Activated naive CD4-positive, alpha-beta T cell treated with anti-CD3 and anti-CD28 coated beads for 36 hours (primary cell): ENCODE measurements at places on chromosomes 1 and 21. TPM values are rescaled to one million over a fixed set of nuclear protein-coding genes. Genes with fewer than 3 reads are reported as not detected.

GRCh38 chr1:241717975-241718374 lies 65.9 kb downstream of the WDR64 start:
- no peak for DNase-seq

EFCAB7 gene
- 6.4 TPM for total RNA-seq

DNA sequence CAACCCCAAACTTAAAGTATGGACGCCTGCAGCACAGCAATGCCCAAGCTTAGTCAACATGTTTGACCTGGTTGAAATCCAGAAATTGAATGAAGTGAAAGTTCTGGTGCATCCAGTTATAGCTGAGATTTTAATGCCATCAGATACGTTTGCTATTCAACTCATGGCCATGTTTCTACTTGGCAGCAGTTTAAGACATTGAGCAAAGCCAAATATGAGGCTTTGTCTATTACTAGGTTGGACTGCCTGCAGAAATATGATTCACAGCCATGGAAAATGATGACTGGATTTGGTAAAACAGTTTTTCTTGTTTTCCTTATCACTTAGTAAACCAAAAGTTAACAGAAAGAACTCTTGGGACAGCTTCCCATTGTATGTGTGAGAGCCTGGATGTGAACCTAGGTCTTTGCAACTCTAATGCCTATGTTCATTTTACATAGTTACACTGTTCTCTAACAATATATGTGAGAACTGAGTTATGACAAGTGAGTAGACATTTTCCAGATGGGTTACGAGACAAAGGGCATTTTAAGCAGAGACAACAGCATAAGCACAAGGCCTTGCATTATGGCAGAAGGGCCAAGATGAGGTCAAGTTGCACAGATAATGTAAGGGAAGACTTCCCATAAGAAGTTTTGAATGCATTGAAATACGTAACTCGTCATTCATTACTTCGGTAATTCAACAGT lies 32.4 kb upstream of the MYSM1 start:
- DNase-seq, result no peak

HEYL gene
- total RNA-seq, result 0.17 TPM

SPATA46 gene
- total RNA-seq, result not detected

DNA sequence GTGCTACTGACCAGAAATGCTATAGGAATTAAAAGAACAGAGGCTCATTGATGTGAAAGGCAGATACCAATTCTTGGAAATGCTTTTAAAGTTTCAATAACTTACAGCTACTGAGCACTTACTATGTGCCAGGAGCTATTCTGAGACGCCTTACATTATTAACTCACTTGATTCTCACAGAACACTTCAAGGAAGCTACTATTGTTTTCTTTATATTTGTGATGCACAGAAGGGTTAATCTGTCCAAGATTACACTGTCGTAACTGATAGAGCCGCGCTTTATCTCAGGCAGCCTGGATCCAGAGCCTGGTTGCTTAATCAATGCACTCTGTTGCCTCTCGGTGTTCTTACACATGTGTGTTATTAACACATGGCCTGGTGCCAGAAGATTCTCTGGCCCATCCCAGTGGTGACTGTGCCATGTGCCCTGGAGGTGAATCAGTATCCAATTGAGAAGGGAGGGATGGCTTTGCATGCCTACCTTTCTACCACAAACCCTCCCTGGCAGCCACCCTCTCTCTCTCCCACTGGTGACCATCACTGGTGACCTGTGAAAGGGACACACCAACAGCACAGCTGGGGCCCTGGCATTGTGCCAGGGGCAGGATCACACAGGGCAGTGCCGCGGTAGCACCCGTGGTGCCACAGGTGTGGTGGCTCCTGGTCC lies 8.8 kb downstream of the FMO1 start:
- no peak for DNase-seq

BNIPL gene
- total RNA-seq, result 1.1 TPM

TNFAIP8L2 gene
- total RNA-seq, result 10.5 TPM

RASSF5 gene
- total RNA-seq, result 258 TPM

DNA sequence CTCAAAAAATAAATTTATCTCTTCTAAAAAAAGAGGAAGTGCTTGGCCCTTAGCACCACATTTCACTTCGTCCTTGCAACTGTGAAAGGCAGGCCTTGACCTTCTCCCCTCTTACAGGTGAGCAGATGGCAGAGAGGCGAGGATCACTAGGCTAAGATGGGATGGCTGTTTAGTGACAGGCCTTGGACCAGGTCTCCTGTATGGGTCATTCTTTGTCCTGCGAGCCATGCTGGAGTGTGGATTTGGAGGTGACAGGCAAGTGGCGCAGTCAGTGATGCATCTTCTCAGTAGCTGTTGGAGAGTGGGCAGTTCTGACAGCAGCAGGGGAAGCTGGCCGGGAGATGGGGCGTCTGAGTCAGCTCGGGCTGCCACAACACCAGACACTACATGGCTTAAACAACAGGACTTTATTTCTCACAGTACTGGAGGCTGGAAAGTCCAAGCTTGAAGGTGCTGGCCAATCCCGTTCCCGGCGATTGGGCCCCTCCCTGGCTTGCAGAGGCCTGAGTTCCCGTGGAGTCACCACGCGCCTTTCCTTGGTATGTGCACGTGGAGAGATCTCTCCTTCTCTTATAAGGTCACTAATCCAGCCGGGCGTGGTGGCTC lies 16.5 kb downstream of the SLC27A3 start:
- no peak for DNase-seq

SYDE2 gene
- 4.4 TPM for total RNA-seq

DNA sequence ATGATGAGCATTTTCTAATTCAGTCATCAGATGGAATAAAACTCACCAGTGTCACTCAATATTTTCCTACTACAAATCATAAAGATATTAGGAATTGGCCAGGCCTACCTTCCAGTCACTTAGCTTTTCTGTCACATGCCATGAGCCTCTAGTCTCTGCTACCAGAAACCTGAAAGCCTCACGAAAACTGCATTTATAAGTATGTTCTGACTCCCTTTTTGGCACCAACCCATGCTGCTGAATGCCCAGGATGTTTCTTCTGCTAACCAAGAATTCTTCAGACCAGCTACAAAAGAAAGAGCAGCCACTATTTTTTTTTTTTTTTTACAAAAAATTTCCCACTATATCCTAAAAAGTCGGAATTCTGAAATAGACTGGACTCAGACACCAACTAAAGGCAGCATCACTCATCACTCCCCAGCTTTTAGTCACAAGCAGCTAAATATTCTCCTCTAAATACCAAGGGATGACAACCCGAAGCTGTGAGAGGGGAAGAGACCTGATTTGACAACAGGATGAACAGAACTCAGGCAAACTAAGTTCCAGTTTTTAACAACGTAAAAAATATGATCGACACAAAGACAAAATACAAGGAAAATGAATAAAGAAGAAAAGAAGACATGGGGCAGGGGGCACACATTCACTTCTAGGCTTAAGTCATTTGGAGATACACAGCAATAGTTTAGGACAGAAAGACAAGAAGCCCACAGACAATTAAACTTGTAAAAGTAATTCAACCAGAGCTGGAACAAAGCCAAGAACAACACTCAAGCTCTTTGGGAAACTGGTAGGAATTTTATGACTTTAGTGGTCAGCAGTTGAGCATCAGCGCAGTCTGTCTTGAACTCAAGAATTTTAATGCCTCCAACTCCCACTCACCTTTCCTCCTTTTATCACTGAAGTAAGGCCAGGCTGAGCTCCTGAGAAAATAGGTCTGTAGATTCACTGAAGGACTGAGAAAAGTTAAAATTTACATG lies 1.7 kb downstream of the DCAF8 start:
- DNase-seq, result peak; percentile 6
